Nephron progenitor cell (in vitro differentiated cells): ENCODE measurements at places on chromosomes 3 and 15.

- peak; percentile 75 for DNase-seq
Measured at GRCh38 chr3:93973131-93974126, at the start of gene PROS1. TSS of gene PROS1 (minus strand) at chr3:93973896. CDS start at chr3:93973749, 147 bp downstream.

- no peak for DNase-seq
Measured at GRCh38 chr3:157872902-157873301, 233.3 kb downstream of the SHOX2 start.

GRCh38 chr15:48300038-48300437, 31.2 kb upstream of the DUT start:
- peak; percentile 5 for DNase-seq

GRCh38 chr3:14480207-14481017, 59.7 kb downstream of the GRIP2 start:
- no peak for DNase-seq

- DNase-seq = no peak
Measured at GRCh38 chr15:25877681-25878080, 14.6 kb upstream of the ATP10A start.

DNA sequence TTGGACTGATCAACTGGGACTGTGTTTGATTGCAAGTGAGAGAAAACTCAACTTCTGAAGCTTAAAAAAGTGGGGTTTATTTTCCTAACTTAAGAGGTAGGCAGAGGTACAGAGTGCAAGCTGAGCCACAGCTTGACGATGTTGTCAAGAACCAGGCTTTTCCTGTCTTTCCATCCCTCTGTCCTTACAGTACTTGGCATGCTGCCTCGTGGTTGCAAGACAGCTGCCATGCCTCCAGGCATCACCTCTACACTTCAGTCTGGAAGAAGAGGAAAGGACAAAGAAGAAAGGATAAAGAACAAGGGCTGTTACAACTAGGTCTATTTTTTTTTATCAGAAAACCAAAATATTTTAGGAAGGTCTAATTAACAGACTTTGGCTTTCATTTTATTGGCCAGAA, 51.8 kb upstream of the GALNT15 start:
- DNase-seq = no peak

- DNase-seq = no peak
Measured at GRCh38 chr15:48565560-48566482, 79.7 kb downstream of the FBN1 start.

- peak; percentile 27 for DNase-seq
Measured at GRCh38 chr3:187017511-187018230, 87.3 kb downstream of the ST6GAL1 start.

DNA sequence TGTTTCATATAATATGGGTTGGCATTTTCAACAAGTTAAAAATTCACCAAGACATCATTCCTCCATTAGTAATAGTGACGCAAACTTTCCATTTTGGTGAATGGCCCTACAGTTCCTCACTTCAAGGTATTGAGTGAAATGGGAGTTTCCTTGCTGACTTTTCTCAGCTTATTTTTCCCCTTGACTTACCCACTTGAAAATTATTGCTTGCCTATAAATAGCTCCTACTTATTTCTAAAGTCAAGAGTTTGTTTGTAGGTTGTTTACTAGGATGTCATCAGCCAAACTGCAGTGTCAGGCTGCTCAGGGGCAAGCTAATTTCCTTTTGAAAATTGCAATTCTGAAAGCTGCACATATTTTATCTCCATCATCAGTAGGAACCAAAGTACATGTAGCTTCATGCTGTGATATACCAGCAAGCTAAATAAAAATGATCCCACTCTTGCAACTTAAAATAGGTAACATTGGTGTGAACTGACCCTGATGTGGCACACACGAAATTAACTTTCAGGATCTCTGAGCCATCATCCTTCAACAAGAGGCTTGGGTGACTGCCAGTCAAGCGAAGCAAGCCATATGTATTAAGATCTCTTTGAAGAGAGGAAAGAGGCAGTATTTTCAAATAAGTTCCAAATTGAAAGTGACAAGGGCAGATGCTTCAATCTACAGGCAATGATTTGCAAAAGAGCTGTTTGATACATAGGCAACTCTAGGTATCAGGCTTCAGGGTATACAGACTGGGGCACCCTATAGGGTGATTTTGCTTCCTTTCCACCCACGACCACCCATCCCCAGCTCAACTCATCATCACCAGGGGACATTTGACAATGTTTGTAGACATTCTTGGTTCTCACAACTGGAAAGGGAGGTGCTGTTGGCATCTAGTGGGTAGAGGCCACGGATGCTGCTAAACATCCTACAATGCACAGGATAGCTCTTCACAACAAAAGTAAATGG, 66.8 kb upstream of the RASGRP1 start:
- no peak for DNase-seq

- no peak for DNase-seq
Measured at GRCh38 chr3:22353126-22353525, 602.1 kb upstream of the ZNF385D start.

DNA sequence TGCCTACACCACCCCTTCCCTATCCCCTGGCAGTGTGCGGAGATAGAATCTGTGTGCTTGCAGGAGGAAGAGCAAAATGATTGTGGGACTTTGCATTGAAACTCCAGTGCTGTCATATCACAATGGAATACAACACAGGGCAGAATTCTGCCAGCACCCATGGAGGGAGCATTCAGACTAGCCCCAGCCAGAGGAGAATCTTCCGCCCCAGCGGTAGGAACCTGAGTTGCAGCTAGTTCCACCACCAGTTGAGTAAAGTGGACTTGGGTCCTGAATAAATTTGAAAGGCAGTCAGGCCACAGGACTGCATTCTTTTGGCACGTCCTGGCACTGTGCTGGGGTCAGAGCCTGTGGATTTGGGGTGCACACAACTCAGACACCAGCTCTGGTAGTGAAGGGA, 27.5 kb downstream of the NCBP2 start:
- DNase-seq = no peak

- DNase-seq = no peak
Measured at GRCh38 chr15:47409600-47409999, 307.7 kb upstream of the SEMA6D start.

- DNase-seq = peak; percentile 87
Measured at GRCh38 chr3:150227839-150228238, 180.3 kb upstream of the TSC22D2 start.

DNA sequence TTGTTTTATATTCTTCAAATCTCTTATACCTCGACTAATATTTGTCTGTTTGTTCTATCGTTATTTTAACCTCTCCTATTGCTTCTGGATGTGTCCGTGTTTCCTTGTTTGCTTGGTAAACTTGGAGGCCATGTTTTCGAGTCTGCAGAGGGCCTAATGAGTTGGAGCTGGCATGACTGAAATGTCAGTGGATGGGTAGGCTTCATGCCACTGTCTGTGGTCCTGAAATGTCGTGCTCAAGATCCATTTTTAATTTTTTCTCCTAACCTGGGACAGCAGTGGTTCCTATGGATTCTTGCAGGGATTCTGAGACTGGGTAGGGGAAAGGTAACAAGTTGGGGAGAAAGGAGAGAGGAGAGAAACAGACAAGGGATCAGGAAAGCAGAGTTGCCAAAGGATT, 18.8 kb upstream of the GASK1A start:
- DNase-seq = peak; percentile 17

DNA sequence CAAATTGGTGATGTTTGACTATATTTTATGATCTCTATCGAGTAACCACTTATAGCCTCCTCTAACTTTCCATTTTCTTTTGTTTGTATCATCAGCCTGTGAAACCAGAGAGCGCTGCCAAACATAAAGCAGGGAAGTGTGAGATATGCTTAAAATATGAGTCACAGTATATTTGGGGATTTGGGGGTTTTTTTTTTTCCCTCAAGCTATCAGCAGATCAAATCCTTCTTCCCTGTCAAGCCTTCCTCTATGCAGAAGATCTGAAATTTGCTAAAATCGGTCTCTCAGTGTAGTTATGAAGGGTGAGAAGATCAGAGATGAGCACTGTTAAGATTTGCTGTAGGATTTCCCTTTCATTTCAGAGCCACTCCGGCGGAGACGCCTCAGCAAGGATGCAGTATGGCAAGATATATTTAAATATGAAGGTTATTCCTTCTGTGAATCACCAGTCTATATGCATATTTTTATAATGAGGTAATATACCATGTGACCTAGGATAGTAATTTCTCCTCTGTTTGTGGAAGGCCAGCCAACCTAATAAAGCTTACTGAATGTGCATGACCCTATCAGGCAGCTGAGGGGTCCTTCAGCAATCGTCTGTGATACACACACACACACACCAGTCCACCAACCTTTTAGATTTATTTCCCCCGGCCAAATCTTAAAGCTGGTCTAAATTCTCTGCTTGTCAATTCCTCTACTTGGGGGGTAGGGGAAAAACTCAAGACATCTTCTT, 474.1 kb downstream of the FOXP1 start:
- no peak for DNase-seq

- DNase-seq = no peak
Measured at GRCh38 chr3:71240034-71240433, 343.5 kb downstream of the FOXP1 start.

GRCh38 chr3:172687501-172687900, 23.4 kb downstream of the NCEH1 start:
- DNase-seq = no peak

- DNase-seq = no peak
Measured at GRCh38 chr3:53989451-53989850, 97.8 kb upstream of the SELENOK start.

GRCh38 chr15:78969687-78970349, 25.0 kb upstream of the CTSH start:
- DNase-seq = no peak

DNA sequence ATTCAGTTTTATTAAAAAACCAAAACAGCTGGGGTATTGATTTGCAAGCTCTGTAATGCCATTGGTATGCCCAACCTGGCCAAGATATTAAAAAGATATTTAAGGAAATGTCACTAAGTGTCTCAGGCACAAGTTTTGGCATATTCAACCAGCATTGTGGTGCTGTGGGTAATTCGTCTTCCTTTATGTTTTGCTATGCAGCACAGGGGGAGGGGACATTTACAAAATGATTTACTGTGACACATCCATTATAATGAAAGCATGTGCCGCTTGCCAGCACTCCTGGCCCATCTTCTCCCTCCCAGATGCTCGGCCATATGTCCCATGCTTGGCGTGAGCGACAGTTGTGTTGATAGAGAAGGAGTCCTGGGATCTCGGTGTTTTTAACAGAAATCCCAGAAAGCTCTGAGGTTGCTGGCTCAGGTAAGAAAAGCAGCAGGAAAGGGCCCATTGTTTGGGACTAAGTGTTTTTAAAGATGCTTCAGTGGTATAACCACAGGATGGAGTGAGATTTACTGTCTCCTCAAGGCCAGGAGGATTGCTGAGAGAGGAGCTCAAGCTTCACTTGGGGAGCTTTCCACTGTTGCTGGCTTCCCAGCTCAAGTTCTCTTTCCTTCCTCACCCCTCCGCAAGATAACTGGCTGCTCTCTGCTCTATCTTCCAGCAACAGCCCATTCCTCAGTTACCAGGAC, 158.2 kb upstream of the TSC22D2 start:
- DNase-seq = no peak

DNA sequence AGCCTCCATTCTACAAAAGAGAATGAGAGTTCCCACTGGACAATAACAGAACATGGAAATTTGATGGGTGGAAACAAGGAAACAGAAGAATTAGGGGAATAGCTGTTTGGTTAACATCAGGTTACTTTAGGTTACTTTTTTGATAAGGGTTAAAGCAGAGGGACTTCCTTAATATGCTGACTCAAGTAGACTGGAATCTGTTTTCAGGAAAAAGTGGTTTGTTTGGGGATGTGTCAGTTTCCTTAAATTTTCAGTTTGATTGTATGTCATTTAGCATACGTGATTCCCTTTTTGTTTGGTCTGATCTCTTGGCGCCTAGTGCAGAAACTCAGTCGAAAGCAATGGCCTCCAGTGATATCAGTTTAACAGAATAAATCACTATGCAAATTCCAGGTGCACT, 411.8 kb upstream of the GRM7 start:
- no peak for DNase-seq

DNA sequence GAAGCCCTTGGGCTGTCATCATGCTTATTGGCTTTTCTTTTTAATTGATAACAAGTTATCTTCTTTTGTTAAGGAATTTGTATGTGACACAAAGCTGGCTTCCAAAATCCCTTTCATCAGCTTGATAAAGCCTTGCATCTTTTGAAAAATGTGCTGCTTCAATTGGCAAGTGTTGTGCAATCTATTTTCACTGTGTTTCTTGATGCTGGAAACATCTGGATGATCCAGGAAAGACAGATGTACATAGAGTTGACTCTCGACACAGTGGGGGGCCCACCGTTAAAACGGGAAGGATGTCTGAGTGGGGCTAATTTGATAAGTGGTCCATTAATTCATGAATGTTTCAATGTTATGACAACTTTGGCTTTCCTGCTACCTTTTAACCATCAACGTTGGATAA, 158.3 kb upstream of the WNT5A start:
- no peak for DNase-seq

- no peak for DNase-seq
Measured at GRCh38 chr15:29805043-29805707, 17.1 kb downstream of the TJP1 start.

GRCh38 chr3:38114052-38114874, 22.7 kb downstream of the ACAA1 start:
- no peak for DNase-seq

- peak; percentile 78 for DNase-seq
Measured at GRCh38 chr3:126212620-126213378, 32.4 kb upstream of the ALDH1L1 start.

- DNase-seq = no peak
Measured at GRCh38 chr3:146468671-146469149, 651 bp downstream of the PLSCR2 start.

DNA sequence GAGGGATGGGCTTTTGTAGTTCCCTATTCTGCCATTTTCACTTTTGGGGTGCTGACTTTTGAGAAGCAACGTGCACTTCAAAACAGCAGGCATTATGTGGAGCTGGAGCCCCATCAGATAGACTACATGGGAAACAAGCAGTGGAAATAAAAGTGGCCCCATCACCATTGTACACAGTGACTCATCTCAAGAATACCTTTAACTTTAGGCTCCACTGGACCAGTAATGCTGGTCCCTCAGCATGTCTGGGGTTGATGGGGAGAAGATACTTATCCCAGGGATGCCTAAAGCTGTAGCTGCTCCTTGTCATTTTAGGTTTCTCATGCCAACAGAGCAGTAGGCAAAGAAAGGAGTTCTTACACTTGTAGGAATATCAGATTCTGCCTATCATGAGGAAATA, 45.0 kb downstream of the LSM3 start:
- DNase-seq = no peak

- DNase-seq = no peak
Measured at GRCh38 chr15:101545548-101546505, 56.3 kb upstream of the PCSK6 start.

DNA sequence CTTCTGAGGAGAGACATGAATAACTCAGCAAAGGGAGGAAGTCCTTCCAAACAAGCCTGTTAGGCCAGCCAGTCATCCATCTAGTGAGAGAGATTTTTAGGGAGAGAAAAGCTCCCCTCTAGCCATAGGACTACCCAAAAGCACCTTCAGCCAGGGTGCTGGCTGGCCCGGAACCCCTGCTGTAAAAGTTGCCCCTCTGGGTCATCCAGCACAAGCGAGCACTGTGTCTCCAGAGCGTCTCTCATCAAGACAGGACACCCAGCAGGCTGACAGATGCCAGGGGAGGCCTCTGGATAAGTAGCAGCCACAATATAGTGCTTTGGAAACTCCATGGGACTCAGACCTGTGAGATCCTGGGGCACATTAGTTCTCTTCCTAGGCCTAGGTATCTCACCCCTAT, 24.5 kb downstream of the ANXA2 start:
- no peak for DNase-seq
